ENCODE measurements at places on chromosomes 1 and 21.

- DNase-seq, result no peak
Measured at GRCh38 chr1:239392271-239392670, 5.9 kb downstream of the CHRM3 start.

GRCh38 chr1:181789395-181789794 is 272.1 kb downstream of the ZNF648 start:
- DNase-seq, result no peak

GRCh38 chr1:7300893-7301663 is 470.0 kb upstream of the VAMP3 start:
- peak; percentile 74 for DNase-seq

GRCh38 chr1:210201681-210202080 is 30.9 kb upstream of the SERTAD4 start:
- no peak for DNase-seq

DNA sequence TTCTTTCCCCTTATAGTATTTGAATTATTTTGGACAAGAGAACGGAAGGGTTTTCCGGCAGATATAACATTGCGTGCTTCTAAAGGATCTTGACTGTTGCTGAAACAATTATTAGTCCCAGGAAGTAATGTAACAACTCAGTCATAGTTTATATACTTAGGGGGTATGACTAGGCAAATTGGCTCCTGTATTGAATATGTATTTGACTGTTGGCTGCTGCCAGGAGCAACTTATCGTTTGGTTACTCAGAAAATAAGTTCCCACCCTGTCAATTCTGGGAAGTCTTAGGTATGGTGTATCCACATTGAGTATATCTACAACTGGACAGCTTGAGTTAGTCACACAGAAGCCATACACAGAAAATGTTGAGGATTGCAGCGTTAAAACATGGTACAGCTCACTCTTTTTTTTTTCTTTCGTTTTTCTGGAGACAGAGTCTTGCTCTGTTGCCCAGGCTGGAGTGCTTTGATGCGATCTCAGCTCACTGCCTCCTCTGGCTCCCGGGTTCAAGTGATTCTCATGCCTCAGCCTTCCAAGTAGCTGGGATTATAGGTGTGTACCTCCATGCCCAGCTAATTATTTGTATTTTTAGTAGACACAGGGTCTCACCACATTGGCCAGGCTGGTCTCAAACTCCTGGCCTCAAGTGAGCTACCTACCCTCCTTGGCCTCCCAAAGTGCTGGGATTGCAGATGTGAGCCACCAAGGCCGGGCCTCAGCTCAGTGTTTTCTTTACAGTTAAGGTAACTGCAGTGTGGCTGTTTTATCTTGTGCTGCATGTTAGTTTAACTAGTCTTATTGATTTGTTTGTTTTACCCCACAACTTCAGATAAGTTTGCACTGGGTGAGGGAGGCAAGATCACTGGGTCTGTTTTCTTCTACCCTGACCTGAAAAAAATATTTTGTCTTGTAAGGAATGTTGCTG is 10.2 kb downstream of the SMAP2 start:
- peak; percentile 75 for DNase-seq

GRCh38 chr1:220904876-220905275 is 25.6 kb downstream of the HLX start:
- DNase-seq, result no peak

DNA sequence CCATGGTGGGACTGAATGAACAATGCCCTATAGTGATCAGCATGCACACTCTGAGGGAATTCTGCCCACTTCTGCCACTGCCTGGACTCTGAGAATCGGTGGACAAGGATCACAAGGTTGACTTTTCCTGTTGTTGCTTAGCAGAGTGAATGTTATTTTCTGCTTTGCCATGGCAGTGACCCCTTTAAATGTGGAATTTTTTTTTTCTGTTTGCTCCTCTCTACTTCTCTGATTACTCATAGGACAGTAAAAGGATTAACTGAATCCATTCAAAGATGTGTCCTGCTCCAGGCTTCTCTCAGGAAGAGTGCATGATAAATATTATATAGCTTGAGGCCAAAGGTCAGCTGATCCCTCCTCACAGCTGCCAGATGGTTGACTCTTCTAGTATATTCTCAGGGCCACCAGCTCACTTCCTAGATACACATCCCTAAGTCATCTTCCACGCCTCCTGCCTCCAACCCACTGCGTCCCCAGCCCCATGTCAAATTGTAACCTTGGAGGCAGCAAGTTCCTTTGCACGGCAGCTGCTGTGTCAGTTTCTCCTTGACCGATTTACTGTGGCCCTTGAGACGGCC is 74.0 kb upstream of the RALGPS2 start:
- DNase-seq, result no peak

- no peak for DNase-seq
Measured at GRCh38 chr21:41322496-41323382, 6.1 kb downstream of the FAM3B start.

- DNase-seq, result peak; percentile 71
Measured at GRCh38 chr1:44084998-44085675, 33.5 kb upstream of the KLF17 start.

DNA sequence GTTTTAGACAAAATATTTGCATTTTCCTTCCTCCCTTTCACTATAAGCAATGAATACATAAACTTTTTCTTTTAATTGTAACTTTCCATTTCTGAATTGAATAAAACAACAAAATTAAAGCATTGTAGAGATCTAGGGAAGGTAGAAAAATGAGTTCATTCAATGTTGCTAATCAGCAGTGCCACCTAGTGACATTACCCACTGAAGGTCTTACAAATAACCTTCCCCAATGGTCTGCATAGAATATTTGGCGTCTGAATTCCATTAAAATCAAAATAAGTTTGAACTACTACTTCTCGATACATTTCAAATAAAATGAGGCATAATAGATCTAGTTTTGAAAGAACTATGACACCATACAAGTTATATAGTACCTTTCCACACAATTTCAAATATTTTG is 19.6 kb downstream of the FH start:
- DNase-seq, result no peak

DNA sequence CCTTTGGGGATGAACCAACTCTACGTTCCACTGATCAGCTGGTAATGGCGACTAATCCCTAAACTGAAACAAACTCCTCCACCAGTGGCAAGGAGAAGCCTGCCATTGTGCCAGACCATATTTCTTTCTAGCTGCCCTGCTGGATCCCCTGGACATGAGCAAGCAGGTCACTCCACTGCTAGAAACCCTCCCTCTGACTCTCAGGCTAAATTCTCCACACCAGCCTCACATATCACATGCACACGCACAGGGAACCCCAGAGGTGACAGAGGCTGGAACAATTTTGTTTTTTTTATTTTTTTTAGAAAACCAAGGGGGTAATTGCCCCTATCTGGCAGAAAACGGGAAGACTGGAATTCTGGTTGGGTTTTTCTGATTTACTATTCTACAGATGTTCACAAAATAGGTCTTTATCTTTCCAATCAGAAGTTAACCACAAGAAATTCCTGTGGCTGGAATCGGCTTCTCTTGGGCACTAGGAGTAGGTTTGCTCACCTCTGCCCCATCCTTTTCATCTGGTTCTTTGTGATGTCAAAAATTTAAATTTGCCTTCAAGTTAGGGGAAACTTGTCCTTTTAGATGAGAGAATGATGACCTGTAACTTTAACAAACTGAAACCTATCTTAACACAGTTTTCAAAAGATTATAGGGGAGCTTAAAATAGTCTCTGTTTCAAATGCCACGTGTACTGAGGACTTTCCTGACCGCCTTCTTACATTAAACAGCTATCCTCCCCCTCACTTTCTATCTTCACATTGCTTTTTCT is 258.1 kb downstream of the SDCCAG8 start:
- DNase-seq, result no peak

DNA sequence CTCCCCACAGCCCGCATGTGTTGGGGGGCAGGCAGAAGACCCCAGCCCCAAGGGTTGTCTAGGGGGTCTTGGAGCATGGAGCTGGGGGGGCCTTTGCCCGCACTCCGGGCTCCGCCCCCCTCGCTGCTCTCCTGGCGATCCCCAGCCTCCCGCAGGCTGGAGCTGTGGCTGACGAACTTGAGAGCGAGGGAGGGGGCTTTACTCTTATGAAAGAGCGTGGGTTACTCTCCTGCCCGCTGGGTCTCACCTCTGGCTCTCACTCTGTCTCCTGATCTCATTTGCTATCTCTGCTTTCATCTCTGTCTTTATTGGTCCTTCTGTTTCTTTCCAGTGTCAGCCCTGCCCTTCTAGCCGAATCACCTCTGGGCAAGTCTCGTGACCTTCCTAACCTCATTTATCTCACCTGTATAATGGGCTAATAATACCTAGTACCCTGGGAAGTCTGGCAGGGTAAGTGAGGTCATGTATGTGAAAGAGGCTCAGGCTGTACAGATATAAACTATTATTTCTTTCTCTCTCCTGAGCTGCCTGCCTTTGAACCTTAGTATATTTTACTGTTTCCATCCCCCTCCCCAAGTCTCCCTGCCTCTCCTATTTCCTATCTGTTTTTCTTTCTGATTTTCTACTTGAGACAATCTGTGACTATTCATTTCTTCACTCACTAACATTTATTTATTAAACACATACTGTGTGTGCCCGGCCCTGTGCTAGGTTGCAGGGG is 731 bp downstream of the EFNA4 start:
- DNase-seq, result no peak

DNA sequence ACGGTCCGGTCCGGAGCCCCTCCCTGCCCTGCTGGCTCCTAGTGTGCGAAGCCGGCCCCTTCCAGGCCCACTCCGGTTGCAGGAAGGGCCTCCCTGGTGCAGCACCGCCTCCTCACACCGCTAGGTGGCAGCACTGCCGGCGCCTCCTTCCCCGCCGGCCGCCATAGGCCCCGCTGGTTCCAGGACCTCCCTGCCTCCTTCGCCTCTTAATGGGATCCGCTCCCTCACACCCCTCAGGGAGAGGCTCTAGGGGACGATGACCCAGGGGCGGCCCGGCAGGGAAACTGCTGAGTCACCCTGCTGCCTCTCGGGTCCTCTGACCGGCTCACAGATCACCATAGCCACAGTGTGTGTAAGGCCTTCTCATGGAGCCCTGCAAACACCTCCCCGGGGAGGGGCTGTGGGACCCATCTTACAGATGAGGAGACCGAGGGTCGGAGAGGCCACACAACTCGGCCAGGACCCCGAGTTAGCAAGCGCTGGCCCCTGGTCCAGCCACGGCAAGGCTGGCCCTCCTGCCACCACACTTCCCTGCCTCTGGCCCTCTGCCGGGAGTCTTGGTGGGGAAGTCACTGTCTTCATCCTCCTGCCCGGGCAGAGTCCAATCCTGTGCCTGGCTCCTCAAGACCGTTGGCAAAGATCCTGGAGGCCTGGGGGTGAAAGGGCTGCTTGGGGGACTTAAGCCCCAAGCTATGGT is 1.6 kb upstream of the AJAP1 start:
- no peak for DNase-seq

DNA sequence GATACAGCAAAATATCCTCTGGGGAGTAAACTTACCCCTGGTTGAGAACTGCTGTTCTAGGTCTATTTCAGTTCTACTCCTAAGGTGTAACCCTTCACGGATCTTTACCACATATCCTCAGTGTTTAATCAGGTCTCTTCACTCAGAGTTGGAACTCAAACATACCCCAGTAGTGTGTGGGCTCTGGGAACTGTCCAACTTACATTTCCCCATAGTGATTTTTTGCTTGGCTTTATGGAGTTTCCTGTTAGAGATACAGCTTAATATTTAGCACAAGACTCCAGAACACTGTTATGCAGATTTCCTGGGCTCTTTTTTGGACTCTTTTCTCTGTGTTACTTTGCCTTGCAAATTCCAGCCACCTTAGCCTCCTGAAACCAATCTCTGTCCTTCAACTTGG is 26.7 kb upstream of the LIN9 start:
- DNase-seq, result no peak

DNA sequence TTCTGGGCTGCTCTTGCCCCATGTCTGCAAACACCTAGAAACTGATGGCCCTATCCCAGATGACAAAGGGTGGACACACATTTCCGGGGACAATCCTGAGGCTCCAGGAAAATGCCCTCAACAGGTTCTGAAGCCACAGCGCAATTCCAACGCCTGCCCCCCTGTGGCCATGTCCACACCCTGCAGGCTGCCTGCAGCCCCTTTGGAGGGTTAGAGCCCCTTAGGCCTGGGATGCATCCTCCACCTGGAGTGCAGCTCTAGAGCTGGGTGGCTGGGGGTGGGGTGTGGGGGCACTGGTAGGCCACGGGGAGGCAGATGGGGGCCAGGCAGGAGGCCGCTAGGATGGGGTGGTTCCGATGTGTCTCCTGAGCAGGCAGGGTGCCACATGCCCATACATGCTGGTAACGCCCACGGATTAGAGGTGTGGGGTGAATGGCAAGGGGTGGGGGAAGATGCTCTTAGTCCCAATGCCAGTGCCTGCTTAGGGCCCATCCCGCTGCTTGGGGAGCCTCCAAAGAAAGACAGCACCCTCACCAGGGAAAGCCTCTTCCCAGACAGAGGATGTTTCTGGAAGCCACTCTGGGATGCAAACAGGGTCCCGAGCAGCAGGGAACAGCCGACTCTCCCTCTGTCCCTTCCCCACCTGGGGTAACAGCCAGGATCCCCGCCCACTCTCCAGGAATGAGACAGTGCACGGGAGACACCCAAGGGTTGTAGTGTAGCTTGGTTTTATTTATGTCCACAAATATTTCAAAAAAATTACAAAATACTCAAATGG is 34.0 kb downstream of the SLC45A1 start:
- DNase-seq, result no peak

- DNase-seq, result no peak
Measured at GRCh38 chr1:30743584-30744059, 14.0 kb downstream of the LAPTM5 start.
